NCI-H748 treated with DMSO at 0.1 percent for 48 hours (cell line): ENCODE measurements at places on chromosomes 11 and 22.

DNA sequence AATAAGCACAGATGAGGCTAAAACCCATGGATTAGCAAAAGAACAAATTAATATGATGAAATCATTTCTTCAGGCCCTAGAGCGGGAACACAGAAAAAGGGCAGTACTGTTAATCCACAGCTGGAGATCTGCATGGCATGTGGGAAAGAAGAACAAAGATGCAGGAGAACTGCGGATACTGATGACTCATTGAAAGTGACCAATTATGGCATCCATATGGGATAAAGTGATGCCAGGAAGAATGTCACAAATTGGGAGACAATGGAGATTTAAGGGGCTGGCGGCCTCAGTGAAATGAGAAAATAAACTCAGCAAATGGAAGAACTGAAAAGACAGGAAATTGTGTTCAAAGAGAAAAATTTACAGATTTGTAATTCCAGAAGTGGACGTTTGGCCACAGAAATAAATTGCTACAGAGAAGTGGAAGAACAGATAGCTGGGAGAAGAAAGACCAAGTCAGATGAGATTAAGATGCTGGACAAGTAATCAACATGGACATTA, 39.4 kb downstream of the SIK3 start:
- DNase-seq = no peak

DNA sequence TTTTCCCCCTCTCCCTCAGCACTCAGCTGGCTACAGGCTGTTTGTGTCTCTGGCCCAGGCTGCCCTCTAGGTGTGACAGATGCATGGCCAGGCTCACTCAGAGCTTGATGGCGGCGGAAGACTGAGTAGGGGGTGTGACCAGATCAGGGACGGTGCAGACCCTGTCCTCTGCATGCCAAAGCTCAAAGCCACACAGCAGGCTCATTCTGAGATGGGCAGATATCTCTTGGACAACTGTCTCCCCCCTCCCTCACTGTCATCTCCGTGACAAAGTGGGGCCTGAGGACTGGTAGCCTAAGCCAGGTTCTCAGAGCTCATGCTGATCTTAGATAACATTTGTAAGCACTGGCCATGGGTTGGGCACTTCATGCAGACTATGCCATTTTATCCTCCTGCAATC, 231.3 kb downstream of the DSCAML1 start:
- DNase-seq = no peak

- no peak for DNase-seq
These were observed 1.2 kb downstream of the MSANTD2 start for GRCh38 chr11:124798991-124799347.

- DNase-seq = no peak
These were observed 7.9 kb downstream of the SFI1 start for GRCh38 chr22:31504282-31504681.

DNA sequence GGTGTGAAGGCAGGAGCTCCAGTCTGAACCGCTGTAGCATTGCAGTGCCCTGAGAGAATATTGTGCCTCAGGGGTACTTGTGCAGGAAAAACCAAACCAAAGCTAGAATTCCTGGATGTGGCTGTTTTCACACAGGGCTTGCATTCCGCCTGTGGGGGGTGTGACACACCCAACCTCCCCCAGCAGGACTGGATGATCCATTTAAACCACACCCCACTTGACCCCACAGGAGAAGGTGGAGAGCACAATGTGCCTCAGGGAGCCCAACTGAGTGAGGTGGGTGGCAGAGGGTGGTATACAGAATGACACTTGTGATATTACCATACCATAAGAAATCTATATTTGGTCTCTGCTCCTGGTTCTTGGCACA, 66.9 kb upstream of the SLC22A12 start:
- no peak for DNase-seq

DNA sequence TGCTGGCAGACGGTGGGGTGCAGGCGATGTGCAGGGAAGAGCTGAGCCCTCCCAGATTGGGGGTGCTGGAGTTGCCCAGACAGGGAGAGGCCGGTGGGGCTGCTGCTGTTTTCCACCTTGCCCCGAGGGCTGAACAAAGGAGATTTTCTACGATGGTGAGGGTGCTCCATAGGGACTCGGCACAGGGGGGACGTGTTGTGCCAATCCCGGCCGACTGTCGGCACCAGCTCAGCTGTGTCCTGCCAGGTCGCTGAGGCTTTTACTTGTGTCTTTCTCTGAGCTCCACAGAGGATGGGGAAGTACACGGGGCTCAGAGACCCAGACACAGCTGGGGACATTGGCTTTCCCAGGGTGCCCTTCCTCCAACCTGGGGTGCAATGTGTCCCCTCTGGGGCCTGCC, 816.8 kb downstream of the BRD1 start:
- no peak for DNase-seq

DNA sequence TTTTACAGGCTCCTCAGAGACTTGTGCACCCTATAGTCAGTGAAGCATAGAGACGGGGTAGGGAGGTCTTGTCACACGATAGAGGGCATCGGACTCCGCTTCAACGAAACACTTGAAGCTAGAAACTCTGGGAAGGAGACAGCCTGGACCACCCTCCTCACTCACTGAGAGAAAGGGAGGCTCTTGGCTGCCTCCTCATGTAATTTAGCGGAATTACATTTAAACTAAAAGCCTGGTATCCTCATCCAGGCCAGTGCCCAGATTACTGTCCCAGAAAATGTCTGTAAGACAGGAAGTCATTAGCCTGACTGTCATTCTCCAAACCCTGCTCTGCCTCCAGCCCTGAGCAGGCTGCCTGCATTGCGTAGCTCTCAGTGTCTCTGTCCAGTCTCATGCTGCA, 36.0 kb downstream of the TTLL1 start:
- no peak for DNase-seq
